Lung (tissue), 17 donors: ENCODE measurements at places on chromosomes 11 and 22. TPM values are rescaled to one million over a fixed set of nuclear protein-coding genes. Genes with fewer than 3 reads are reported as not detected.

The LINC01488 gene
- total RNA-seq: not detected

The MOGAT2 gene
- 0.09 TPM for total RNA-seq

The STARD10 gene
- 97.1 TPM for total RNA-seq

The P2RY6 gene
- 3.1 TPM for total RNA-seq

The ANGPTL5 gene
- total RNA-seq: not detected

The LRRC74B gene
- 9.0 TPM for total RNA-seq

The LSP1 gene
- 44.9 TPM for total RNA-seq
